ENCODE measurements at places on chromosomes 4 and X.
A peak's percentile ranks its signal among the peaks of the same experiment; 100 is the strongest.

DNA sequence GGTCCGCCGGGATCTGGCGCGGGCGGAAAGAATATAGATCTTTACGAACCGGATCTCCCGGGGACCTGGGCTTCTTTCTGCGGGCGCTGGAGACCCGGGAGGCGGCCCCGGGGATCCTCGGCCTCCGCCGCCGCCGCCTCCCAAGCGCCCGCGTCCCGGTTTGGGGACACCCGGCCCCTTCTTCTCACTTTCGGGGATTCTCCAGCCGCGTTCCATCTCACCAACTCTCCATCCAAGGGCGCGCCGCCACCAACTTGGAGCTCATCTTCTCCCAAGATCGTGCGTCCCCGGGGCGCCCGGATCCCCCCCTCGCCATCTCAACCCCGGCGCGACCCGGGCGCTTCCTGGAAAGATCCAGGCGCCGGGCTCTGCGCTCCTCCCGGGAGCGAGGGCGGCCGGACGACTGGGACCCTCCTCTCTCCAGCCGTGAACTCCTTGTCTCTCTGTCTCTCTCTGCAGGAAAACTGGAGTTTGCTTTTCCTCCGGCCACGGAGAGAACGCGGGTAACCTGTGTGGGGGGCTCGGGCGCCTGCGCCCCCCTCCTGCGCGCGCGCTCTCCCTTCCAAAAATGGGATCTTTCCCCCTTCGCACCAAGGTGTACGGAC is 482 bp upstream of the SHOX start:
- DNase-seq, result no peak

DNA sequence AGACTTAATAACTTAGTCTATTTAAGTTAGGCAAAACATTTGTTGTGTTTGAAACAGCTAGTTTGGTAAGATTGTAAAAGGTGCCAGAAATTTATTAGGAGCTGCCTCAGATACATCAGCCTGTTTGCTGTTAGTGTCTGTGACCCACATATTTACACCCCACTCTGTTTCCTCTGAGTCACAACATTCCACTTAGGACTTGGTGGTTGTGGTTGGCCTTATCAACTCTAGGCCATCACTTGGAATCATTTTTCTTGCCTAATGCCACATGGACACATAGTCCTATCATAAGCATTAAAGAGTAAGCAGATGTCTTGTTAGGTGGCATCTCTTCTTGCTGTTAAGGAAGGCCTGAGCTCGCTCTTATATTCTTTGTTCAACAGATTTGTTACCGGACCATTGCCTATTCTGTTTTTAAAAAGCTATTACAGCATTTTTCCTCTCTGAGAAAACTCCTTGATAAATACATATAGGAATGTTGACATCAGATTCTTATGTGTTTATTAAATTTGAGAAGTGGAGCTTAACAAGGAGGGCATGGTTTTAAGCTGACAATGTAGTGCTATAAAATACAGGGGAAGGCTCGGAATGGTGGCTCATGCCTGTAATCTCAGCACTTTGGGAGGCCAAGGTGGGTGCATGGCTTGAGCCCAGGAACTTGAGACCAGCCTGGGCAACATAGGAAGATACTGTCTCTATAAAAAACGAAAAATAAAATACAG is 51.2 kb upstream of the PGRMC2 start:
- DNase-seq, result no peak

DNA sequence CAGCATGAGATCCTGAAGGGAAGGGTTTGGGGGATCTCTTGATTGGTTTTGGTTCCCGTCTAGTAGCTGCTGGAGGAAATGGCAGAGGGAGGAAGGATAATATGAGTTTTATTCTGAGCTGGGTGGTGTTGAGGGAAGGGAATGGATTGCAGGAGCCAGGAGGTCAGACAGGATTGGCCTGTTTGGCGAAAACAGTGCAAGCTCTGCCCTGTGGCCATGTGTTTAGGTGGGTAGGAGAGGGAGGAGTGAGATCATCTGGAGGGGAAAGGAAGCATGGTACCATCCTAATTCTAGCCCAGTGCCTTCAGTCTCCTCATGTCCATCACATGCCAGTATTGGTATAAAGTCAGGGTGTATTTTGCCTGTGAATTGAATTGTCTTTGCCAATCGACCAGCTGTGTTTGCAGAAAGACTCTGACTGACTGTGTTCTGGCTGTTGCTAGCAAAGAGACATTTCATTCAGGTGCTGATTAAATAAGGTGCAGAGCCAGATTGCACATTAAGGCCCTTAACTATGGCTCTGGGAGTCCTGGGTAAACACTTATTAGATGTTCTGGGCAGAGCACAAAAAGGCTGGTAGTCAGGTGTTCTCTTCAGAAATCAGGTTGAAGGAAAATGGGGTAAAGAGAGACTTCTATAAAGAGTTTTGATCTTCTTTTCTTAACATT is 10.0 kb downstream of the TMEM164 start:
- DNase-seq, result no peak

DNA sequence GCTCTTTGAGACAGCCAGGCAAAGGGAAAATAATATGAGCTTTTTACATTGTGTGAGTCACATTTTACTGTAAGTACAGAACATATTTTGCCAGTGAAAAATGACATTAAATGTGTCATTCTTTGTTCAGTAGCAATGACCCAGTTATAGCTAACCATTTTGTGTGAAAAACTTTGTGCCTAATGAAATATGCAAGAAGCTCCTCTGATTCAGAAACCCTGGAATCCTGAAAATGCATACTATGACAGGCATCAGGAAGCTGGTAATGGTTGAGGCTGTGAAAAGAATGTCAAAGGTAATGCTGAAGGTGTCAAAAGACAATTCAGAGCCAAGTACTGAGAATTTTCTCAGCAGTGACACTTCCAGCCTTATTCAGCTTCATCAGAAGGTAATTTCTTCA is 549.5 kb upstream of the SMIM31 start:
- DNase-seq, result peak; percentile 62

- DNase-seq, result no peak
Measured at GRCh38 chr4:125639182-125639621, 324.4 kb downstream of the FAT4 start.

DNA sequence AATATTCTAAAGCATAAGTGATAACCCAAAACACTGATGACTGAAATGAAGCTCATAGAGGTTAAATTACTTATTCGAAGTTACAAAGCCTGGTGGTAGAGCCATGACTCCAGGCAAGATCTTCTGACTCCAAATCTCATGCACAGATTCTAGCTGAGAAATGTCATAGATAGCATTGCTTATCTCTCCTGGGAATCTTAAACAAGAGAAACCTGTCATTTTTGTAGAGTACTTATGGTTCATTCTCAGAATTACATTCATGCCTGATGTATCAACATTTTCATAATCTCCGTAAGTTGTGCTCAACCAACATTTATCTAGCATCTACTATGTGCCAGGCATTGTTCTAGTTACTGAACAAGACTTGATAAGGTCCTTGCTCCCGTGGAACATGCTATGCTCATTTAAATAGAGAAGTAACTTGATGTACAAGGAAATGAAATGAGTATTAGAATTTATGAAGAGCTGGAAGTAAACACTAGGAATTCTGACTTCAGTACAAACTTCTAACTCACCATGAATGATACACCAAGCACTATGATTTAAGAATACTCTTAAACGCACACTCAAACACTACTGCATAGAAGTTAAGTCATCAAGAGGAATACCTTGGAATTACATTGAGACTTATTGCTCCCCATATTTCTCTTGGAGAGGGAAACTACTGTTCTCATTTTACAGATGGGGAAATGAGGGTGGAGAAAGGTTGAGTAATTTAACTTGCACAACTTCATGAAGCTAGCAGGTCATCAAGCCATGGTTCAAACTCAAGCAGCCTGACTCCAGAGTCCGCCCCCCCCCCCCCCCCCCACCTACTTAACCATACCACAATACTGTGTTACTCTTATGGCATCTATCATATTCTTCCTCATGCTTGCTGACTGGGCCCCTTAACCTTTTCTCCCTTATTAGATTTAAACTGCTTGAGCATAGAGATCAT is 45.4 kb downstream of the MBNL3 start:
- no peak for DNase-seq

- no peak for DNase-seq
Measured at GRCh38 chr4:2400841-2401609, 17.4 kb downstream of the ZFYVE28 start.

- no peak for DNase-seq
Measured at GRCh38 chrX:136574548-136574947, 42.5 kb downstream of the VGLL1 start.

GRCh38 chr4:6250235-6250983 is 19.2 kb upstream of the WFS1 start:
- peak; percentile 55 for DNase-seq

DNA sequence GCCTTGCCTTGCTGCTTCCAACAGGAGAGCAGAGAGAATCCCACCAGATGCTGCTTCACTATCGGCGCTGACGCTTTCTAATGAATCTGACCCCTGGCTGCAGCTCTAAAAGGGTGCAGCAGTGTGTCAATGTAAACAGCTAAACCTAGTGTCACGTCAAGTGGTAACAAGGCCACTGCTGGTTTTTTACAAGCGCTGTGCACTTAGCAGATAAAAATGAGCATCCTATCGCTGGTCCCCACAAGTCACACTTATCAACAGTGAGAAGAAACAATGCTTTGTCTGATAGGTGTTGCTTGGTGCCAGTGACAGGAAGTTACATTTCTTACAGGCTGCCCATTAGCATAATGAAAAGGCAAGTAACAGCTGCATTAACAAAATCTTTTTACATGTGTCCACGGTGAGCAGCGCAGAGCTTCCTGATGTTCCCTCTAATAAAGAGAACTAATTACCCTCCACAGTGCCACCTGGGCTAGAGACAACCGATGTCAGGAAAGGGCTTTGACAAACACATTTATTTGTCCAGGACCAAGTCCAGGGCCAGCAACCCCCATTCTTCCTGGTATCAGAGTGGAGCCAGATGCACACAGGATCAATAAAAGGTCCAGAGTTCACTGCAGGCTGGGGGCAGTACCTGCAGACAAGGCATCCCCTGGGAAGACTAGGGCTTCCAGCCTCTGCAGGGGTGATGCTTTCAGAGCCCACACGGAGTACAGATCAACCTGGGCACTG is 176.0 kb downstream of the MGST2 start:
- DNase-seq, result no peak

DNA sequence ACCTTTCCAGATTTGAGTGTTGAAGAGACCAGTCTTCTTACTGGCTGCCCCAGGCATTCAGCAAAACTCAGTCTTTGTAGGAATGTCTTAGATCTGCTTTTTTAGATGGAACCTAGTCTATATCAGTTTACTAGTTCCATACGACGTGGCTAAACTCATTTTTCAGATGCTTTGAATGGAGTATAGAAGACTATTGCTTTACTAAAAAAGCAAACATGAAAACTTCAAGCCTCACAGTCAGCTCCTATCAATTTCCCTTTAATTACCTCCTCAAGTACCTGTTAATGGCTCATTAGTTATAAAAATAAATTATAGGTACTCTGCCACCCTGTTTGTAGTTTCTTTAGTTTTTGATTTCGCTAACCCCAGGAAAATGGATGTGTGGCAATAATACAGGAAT is 63.0 kb upstream of the STOX2 start:
- no peak for DNase-seq

DNA sequence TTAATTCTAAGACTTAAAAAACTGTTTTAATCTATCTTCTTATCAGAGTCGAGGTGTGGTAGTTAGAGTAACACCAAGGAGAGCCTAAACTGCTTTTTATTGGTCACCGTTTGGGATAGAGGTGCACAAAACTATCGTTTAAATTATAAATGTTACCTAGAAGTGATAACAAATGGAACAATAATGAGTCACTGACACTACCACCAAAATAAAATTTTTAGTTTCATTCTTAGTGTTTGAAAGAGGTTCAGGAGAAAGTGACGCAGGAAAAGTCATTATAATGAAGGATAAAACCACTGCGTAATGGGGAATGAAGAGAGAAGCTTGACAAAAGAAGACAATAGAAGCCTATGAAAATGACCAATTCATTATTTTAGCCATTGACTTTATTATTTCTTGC is 158.2 kb downstream of the COX18 start:
- DNase-seq, result no peak

GRCh38 chr4:109206620-109207019 is 95.8 kb downstream of the COL25A1 start:
- no peak for DNase-seq

- DNase-seq, result no peak
Measured at GRCh38 chr4:152038238-152038637, 277.4 kb upstream of the GATB start.

- DNase-seq, result no peak
Measured at GRCh38 chr4:124337874-124338273, 374.7 kb downstream of the ANKRD50 start.

DNA sequence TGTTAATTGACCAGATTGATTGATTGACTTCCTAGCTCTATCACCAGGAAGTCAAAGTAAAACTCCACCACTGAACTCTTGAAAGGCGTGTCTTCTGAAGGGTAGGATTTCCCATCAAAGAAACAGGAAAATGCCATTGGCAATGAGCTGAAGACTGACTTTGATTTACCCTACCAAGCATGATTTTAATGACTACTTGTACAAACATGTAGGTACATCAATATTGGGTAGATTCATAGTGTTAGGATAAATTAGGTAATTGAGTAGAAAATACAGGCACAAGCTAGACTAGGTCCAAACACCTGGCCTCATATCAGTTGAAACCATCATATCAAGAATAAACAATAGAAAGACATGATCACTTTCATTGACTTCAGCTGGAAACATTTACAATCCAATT is 53.2 kb upstream of the ATXN3L start:
- DNase-seq, result no peak

GRCh38 chrX:51336584-51336983 is 4.0 kb downstream of the NUDT10 start:
- peak; percentile 3 for DNase-seq

GRCh38 chr4:135197641-135198040 is 996.1 kb upstream of the PABPC4L start:
- no peak for DNase-seq

GRCh38 chr4:180909279-180909678 is 1333.9 kb upstream of the TENM3 start:
- DNase-seq, result no peak
